ENCODE measurements at places on chromosomes 5 and 9. TPM values are rescaled to one million over a fixed set of nuclear protein-coding genes. Genes with fewer than 3 reads are reported as not detected.

GRCh38 chr9:14119694-14120514 is 194.0 kb downstream of the NFIB start:
- H3K4me1 ChIP-seq: peaks cover 6% of the 10 kb centered on the region
- no peaks in the 10 kb centered on the region for H3K27me3 ChIP-seq
- peaks cover 10% of the 10 kb centered on the region for H3K36me3 ChIP-seq
- H3K27ac ChIP-seq: no peak overlapping the region
- no peak for DNase-seq

- H3K27me3 ChIP-seq: no peaks in the 10 kb centered on the region
- DNase-seq: no peak
- H3K4me1 ChIP-seq: peaks cover 23% of the 10 kb centered on the region
- no peaks in the 10 kb centered on the region for H3K36me3 ChIP-seq
- no peak overlapping the region for H3K4me3 ChIP-seq
- H3K27ac ChIP-seq: no peak overlapping the region
Observed at GRCh38 chr5:116456036-116456435, 118.6 kb downstream of the SEMA6A start.

- H3K4me1 ChIP-seq: no peaks in the 10 kb centered on the region
- no peak overlapping the region for H3K27ac ChIP-seq
- H3K27me3 ChIP-seq: peaks cover 20% of the 10 kb centered on the region
Observed at GRCh38 chr5:174323878-174324281, 278.4 kb downstream of the NSG2 start.

PCDHGC4 gene
- 7.5 TPM for total RNA-seq
